ENCODE measurements at places on chromosomes 5 and 9.
A peak's percentile ranks its signal among the peaks of the same experiment; 100 is the strongest.

DNA sequence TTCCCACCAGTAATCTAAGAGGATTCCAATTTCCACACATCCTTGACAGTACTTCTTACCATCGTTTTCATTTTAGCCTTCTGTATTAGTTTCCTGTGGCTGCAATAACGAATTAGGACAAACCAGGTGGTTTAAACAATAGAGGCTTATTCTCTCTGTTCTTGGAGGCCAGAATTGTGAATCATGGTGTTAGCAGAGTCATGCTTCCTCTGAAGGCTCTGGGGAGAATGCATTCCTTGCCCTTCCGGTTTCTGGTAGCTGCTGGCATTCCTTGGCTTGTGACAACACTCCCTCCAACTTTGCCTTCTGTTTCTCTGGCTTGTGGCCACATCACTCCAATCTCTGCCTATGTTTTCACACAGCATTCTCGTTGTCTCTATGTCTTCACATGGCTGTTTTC lies 23.5 kb downstream of the RIGI start:
- peak; percentile 67 for DNase-seq

GRCh38 chr9:69719983-69720382 lies 39.8 kb downstream of the PTAR1 start:
- DNase-seq, result no peak

DNA sequence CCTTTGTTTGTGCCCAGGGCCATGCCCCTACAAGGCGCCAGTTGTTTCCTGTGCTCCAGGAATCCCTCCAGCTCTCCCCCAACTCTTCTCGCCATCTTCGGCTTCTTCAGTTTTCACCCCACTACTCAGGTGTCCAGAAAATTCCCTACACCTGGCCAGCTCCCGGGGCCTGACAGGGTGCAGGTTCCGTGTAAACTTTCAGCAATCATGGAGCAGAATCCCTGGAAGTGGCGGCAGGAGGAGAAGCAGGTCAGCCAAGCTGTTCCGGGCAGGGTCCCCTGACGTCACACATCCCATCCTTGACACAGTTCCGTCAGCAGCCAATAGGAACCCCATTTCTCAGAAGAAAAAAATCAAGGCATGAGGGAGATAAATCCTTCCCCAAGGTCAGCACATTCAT lies 12.2 kb upstream of the ADGRD2 start:
- no peak for DNase-seq

DNA sequence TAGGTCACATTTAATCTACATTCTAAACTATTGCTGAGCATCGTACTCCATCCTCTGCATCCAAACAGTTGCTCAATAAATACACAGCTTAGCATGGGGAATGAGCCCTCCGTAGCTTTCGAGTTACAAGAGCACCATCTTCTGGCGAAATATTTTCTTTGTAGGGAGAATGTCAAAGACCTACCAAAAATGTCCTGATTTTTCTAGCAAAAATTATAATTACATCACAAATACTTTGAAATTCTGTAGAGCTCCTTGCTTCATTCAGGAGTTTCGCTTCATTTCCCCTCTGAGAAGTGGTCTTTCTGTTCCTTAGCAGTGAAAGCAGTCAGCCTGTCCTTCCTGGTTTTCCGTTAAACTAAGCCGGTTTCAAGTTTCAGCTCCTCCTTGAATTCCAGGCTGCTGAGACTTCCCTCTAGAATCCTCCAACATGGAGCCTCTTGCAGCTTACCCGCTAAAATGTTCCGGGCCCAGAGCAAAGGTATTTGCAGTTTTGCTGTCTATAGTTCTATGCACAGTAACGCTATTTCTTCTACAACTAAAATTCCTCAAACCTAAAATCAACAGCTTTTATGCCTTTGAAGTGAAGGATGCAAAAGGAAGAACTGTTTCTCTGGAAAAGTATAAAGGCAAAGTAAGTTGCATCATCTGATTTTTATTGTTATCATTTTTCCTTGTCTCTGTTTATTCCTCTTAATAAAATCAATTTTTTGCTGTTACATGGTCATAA lies at the start of gene GPX8:
Gene GPX8 (plus strand): TSS at position 409 of the 730 bp plus-strand sequence. CDS start 22 bp downstream, at position 431.
- peak; percentile 88 for DNase-seq

DNA sequence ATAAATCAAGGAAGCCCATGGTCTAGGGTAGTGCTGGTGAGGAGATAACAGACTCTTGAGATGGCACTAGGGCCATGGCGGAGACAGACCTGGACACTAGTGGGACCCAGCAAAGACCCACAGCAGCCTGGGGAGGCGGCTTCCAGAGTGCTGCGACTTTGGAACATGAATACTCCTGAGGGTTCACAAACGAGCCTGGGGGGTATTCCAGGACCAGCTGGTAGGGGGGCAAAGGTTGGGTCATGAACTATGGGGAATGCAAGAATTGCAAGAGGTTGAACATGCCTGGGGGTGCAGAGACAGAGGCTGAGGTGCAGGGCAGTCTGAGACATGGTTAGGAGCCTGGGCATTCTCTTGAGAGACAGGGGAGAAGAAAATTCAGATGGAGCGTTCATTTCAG lies 43.8 kb upstream of the SPTLC1 start:
- no peak for DNase-seq

GRCh38 chr9:76646249-76646648 lies 118.0 kb upstream of the PCA3 start:
- no peak for DNase-seq

Measured in MCF 10A (cell line).